Fibroblast of villous mesenchyme (primary cell): ENCODE measurements at places on chromosomes 12 and 14. TPM values are rescaled to one million over a fixed set of nuclear protein-coding genes. Genes with fewer than 3 reads are reported as not detected.

Gene ADAMTS20
- under 0.01 TPM in 2 replicates for total RNA-seq

Gene COCH
- under 0.01 and 9.0 TPM in 2 replicates for total RNA-seq

Gene DTD2
- 46.7 and 68.2 TPM in 2 replicates for total RNA-seq

Gene NANOG
- total RNA-seq: not detected in 2 replicates

Gene KRT3
- not detected in 2 replicates for total RNA-seq

Gene TULP3
- total RNA-seq: 39.9 and 41.5 TPM in 2 replicates

Gene CCDC196
- not detected in 2 replicates for total RNA-seq

Gene RHEBL1
- total RNA-seq: 0.64 and 0.86 TPM in 2 replicates

Gene SOX5
- total RNA-seq: 13.8 and 16.8 TPM in 2 replicates

Gene POTEG
- total RNA-seq: not detected in 2 replicates

Gene ADAM21
- total RNA-seq: under 0.01 and 0.43 TPM in 2 replicates

Gene BCL11B
- total RNA-seq: not detected in 2 replicates

Gene GXYLT1
- total RNA-seq: 11.0 and 22.0 TPM in 2 replicates

Gene APEX1
- 29.0 and 34.1 TPM in 2 replicates for total RNA-seq

Gene ADAM20
- total RNA-seq: 0.64 and 0.86 TPM in 2 replicates

Gene TBX3
- total RNA-seq: 109 and 114 TPM in 2 replicates

Gene KIF26A
- total RNA-seq: under 0.01 TPM in 2 replicates

Gene CACNA1C
- total RNA-seq: 11.7 and 14.8 TPM in 2 replicates

Gene AICDA
- total RNA-seq: not detected in 2 replicates

Gene TPH2
- total RNA-seq: not detected in 2 replicates

Gene PLA2G1B
- not detected in 2 replicates for total RNA-seq

Gene PTPRQ
- 0.32 and 5.6 TPM in 2 replicates for total RNA-seq
